Activated naive CD4-positive, alpha-beta T cell treated with anti-CD3 and anti-CD28 coated beads for 36 hours (primary cell): ENCODE measurements at places on chromosomes 2 and 18. TPM values are rescaled to one million over a fixed set of nuclear protein-coding genes. Genes with fewer than 3 reads are reported as not detected.

- peaks cover 15% of the 10 kb centered on the region for H3K27me3 ChIP-seq
- no peak for DNase-seq
- peaks cover 19% of the 10 kb centered on the region for H3K4me1 ChIP-seq
- H3K27ac ChIP-seq = no peak overlapping the region
These were observed 104.1 kb upstream of the ITPRID2 start for GRCh38 chr2:181787310-181788048.

DNA sequence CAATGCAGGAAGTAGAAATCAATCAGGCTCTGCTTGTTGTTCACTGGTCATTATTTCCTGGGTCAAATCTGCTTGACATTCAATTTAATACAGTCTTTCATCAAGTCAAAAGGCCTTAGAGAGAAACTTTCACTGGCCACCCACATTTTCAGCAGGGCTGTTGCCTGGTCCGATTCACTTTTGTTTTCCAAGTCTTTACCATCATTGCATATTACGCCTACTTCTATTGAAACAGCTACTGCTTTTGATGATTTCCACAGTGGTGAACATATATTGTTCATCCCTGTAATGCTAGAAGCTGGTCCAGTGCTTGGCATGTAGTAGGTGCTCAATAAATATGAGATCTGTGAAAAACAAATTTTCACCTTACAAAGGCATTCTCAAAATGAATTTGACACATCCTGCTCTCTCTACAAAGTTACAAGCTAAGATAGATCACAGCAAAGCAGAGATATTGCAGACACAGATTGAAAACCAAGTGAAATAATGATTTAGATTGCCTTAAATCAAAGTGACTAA is 600.1 kb downstream of the ARHGAP15 start:
- no peaks in the 10 kb centered on the region for H3K27me3 ChIP-seq
- no peak overlapping the region for H3K4me3 ChIP-seq
- peaks cover 34% of the 10 kb centered on the region for H3K4me1 ChIP-seq
- peaks cover 16% of the 10 kb centered on the region for H3K36me3 ChIP-seq

GRCh38 chr18:34632321-34632720 is 77.8 kb upstream of the DTNA start:
- no peak overlapping the region for H3K27ac ChIP-seq
- DNase-seq = no peak
- H3K36me3 ChIP-seq = no peaks in the 10 kb centered on the region
- no peaks in the 10 kb centered on the region for H3K4me1 ChIP-seq
- no peak overlapping the region for H3K4me3 ChIP-seq
- peaks cover 4% of the 10 kb centered on the region for H3K27me3 ChIP-seq

GRCh38 chr2:233281553-233281952 is 26.1 kb upstream of the SAG start:
- peaks cover 53% of the 10 kb centered on the region for H3K36me3 ChIP-seq
- DNase-seq = no peak
- H3K4me1 ChIP-seq = peaks cover 22% of the 10 kb centered on the region

The CHRND gene
- total RNA-seq = not detected

DNA sequence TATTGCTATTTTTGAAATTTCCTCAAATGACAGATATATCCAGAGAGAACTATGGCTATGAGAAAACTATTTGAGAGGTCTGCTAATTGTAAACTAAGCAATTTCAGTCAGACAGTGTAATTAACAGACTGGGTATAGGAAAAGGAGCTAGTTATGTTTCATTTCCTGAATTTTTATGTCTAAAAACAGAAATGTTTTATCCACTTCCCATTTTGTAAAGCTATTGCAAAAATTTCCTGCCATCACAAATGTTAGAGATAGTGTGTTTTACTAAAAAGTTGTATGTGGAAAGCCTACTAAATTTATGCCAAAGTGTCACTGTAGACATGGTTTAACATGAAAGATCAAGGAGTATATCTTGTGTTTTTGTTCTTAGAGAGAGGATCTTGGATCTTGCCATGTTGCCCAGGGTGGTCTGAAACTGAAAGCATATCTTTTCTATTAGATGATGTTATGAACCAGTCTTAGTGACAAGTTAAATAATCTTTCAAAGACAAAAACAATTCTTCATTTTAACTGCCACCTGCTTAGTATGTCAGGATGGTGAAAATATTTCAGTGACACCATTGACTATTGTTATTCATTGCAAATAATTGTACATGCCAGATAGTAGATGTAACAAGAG is 40.5 kb upstream of the ITPRID2 start:
- DNase-seq = no peak
- H3K36me3 ChIP-seq = no peaks in the 10 kb centered on the region
- peaks cover 4% of the 10 kb centered on the region for H3K27me3 ChIP-seq
- H3K4me1 ChIP-seq = peaks cover 3% of the 10 kb centered on the region
- no peak overlapping the region for H3K4me3 ChIP-seq
- H3K27ac ChIP-seq = no peak overlapping the region

The RPS27A gene
- total RNA-seq = 1,556 TPM

The STPG4 gene
- 0.27 TPM for total RNA-seq

DNA sequence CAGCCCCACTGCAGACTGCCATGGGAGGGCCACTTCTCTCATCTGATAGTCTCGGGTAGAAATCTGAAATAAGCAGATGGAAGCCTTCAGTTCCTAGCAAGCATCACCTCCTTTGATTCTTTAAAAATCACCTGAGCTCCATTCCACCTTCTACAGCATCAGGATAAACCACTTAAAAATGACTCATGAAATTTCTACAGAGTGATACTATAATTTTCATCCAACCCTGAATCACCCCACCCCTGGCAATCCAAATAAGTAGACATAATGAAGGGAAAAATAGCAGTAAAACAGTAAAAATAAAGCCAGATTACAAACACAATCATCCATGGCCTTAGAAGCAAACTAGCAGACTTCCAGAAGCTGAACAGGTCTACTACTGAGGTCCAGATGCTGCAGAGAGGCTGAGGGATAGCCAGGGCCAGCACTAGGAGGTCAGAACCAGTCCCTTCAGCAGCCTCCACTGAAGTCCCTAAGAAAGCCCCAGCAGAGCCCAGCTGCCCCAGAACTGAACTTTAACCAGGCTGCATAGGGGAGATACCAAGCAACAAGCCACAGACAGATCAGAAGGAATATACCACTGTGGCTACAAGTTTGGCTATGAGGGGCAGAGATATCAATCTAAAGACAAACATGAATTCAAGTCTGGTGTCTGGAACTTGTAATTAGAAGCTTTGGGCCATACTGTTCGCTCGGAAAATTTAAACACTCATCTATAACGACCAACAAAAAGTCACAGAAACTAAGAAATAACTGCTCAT is 54.7 kb upstream of the RNU4ATAC start:
- H3K27me3 ChIP-seq = no peaks in the 10 kb centered on the region
- peaks cover 8% of the 10 kb centered on the region for H3K36me3 ChIP-seq
- no peak for DNase-seq
- no peak overlapping the region for H3K4me3 ChIP-seq
- peak overlapping the region; percentile 4 for H3K27ac ChIP-seq
- peaks cover 15% of the 10 kb centered on the region for H3K4me1 ChIP-seq

DNA sequence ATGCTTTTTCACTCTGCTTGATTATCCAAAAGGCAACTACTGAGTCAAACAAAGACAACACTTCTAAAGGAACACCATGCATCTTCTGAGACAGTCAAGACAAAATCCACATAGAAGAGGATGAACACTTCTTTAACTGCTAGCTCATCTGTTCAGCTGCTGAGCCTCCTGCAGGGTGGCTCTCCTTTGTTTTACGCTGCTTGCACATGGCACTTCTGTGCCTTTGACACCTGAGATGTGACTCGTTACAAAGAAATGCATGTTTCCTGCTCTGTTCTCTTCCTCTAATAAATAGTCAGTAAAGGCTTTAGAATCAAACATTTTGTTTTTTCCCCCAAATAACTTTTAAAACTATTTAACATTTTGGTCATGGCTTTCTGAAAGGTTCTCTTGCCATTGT is 1129.4 kb downstream of the TDRD15 start:
- H3K27ac ChIP-seq = no peak overlapping the region
- no peak for DNase-seq
- H3K36me3 ChIP-seq = no peaks in the 10 kb centered on the region
- H3K27me3 ChIP-seq = no peaks in the 10 kb centered on the region

The IL37 gene
- not detected for total RNA-seq

The C2orf66 gene
- not detected for total RNA-seq

The REG1B gene
- total RNA-seq = not detected

DNA sequence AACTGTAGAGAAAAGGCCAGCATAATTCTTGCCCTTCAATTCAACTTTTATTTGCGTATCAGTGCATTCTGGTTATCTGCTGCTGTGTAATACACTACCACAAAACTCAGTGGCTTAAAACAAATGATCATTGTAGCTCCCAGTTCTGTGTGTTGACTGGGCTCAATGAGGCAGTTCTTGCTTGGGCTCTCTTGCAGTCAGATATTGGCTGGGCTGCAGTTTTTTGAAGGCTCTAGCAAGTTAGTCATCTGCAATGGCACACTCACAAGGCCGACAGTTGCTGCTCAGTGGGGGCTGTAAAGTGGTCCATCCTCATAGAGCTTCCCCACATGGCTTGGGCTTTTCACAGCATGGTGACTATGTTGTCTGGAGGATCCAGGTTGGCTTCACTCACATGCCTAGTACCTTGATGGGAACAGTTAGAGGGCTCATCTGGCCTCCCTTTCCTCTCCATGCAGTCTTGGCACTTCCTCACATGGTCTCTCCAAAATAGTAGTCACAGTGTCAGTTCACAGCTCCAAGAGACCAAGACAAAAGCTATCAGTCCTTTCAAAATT is 110.6 kb upstream of the TNP1 start:
- H3K4me1 ChIP-seq = no peaks in the 10 kb centered on the region
- no peak overlapping the region for H3K4me3 ChIP-seq
- no peak overlapping the region for H3K27ac ChIP-seq
- DNase-seq = no peak
- no peaks in the 10 kb centered on the region for H3K36me3 ChIP-seq

GRCh38 chr2:100623033-100623715 is 60.4 kb downstream of the PDCL3 start:
- DNase-seq = no peak
- peaks cover 6% of the 10 kb centered on the region for H3K4me1 ChIP-seq
- H3K27me3 ChIP-seq = no peaks in the 10 kb centered on the region
- H3K36me3 ChIP-seq = no peaks in the 10 kb centered on the region
- H3K27ac ChIP-seq = no peak overlapping the region
- no peak overlapping the region for H3K4me3 ChIP-seq

GRCh38 chr2:37707393-37707792 is 36.0 kb upstream of the CDC42EP3 start:
- no peak for DNase-seq
- no peaks in the 10 kb centered on the region for H3K27me3 ChIP-seq
- H3K4me1 ChIP-seq = peaks cover 24% of the 10 kb centered on the region

GRCh38 chr2:62383846-62384245 is 122.1 kb downstream of the TMEM17 start:
- no peaks in the 10 kb centered on the region for H3K4me1 ChIP-seq
- H3K4me3 ChIP-seq = no peak overlapping the region
- peaks cover 2% of the 10 kb centered on the region for H3K36me3 ChIP-seq
- DNase-seq = no peak
- no peak overlapping the region for H3K27ac ChIP-seq
- peaks cover 4% of the 10 kb centered on the region for H3K27me3 ChIP-seq

The IL36G gene
- not detected for total RNA-seq

GRCh38 chr2:12824778-12825379 is 108.1 kb downstream of the TRIB2 start:
- no peak overlapping the region for H3K27ac ChIP-seq
- H3K27me3 ChIP-seq = no peaks in the 10 kb centered on the region
- DNase-seq = no peak

- H3K4me3 ChIP-seq = no peak overlapping the region
- no peaks in the 10 kb centered on the region for H3K36me3 ChIP-seq
- H3K27me3 ChIP-seq = no peaks in the 10 kb centered on the region
- H3K27ac ChIP-seq = no peak overlapping the region
- no peak for DNase-seq
These were observed 211.0 kb upstream of the REG3G start for GRCh38 chr2:78814331-78814986.

The CHRNG gene
- total RNA-seq = not detected

DNA sequence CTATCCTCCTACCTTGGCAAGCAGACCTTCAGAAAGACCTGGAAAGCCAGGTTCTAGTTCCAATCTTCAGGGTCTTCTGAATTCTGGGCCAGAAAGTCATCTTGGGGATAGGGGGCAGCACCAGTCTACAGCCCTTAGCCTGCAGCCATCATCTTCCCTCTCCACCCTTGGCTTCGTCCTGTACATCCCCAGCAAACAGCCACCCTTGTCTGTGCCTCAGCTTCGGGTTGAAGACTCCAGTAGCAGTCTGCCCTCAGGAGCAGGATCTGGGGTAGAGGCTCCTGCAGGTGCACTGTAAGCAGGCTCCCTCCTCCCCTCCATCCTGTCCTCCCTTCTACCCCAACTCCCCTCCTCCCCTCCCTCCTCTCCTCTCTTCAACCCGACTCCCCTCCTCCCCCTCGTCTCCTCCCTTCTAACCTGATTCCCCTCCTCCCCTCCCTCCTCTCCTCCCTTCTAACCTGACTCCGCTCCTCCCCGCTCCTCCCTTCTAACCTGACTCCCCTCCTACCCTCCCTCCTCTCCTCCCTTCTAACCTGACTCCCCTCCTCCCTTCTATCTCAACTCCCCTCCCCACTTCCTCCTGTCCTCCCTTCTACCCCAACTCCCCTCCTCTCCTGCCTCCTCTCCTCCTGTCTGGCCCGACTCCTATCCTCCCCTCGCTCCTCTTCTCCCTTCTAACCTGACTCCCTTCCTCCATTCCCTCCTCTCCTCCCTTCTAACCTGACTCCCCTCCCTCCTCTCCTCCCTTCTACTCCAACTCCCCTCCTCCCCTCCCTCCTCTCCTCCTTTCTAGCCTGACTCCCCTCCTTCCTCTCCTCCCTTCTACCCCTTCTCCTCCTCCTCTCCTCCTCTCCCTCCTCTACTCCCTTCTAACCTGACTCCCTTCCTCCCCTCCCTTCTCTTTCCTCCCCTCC is 90.1 kb upstream of the SMAD2 start:
- no peak overlapping the region for H3K27ac ChIP-seq
- no peak overlapping the region for H3K4me3 ChIP-seq
- H3K36me3 ChIP-seq = no peaks in the 10 kb centered on the region

DNA sequence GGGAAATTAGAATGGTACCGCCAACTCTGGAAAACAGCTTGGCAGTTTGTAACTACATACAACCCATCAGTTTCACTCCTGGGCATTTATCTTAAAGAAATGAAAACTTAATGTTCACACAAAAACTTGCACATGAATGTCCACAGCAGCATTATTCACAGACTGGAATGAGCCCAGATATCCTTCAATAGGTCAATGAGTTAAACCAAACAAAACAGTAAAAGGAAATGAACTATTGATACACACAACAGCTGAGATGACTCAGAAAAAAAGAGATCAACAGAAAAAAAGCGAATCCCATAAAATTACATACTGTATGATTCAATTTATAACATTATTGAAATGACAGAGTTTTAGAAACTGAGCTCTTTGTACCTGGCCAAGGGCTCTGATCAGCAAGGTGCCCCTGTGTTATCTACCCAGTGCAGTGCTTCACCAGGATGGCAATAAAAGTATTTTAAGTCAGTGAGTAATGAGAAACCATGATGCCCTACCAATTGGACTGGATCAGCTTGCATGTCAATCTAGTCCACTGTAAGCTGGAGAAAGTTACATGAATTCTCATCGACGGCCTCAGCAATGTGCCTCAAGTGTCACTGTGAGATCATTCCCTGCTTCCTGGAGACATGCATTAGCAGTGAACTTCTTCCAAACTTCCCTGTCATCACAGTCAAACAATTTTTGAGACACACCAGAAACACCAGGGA is 21.9 kb downstream of the TMEM237 start:
- no peaks in the 10 kb centered on the region for H3K4me1 ChIP-seq
- no peak overlapping the region for H3K4me3 ChIP-seq
- H3K27me3 ChIP-seq = no peaks in the 10 kb centered on the region
- H3K36me3 ChIP-seq = peaks cover 2% of the 10 kb centered on the region

The OSBPL1A gene
- total RNA-seq = 2.7 TPM
